ENCODE measurements at places on chromosomes 11 and 22.

- DNase-seq: peak; percentile 73
Observed at GRCh38 chr22:21876486-21877176, 9.2 kb upstream of the MAPK1 start.

GRCh38 chr11:111438168-111438567 lies 59.1 kb upstream of the POU2AF1 start:
- DNase-seq: no peak

DNA sequence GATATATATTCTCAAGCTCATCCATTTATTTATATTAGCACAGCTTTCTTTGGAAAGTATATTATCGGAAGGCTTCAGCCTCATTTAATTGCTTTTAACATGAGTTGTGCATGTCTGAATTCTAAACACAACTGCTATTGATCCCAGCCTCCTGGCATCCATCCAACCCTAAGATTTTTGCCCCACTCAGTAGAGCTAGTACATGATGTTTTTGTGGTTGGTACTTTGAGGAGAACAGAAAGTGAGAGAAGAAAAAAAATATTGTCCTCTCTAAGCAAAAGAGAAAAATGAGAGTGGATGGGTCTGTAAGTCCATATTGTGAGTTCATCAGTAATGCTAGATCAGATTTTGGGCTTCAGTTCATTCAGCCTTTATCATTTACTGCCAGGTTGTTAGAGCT lies 198.7 kb downstream of the DDX10 start:
- DNase-seq: no peak

- no peak for DNase-seq
Observed at GRCh38 chr11:134244593-134244992, 8.6 kb downstream of the THYN1 start.

GRCh38 chr11:24747275-24748251 lies 250.7 kb downstream of the LUZP2 start:
- no peak for DNase-seq

GRCh38 chr11:65478388-65479183 lies 20.3 kb upstream of the MALAT1 start:
- DNase-seq: peak; percentile 42

DNA sequence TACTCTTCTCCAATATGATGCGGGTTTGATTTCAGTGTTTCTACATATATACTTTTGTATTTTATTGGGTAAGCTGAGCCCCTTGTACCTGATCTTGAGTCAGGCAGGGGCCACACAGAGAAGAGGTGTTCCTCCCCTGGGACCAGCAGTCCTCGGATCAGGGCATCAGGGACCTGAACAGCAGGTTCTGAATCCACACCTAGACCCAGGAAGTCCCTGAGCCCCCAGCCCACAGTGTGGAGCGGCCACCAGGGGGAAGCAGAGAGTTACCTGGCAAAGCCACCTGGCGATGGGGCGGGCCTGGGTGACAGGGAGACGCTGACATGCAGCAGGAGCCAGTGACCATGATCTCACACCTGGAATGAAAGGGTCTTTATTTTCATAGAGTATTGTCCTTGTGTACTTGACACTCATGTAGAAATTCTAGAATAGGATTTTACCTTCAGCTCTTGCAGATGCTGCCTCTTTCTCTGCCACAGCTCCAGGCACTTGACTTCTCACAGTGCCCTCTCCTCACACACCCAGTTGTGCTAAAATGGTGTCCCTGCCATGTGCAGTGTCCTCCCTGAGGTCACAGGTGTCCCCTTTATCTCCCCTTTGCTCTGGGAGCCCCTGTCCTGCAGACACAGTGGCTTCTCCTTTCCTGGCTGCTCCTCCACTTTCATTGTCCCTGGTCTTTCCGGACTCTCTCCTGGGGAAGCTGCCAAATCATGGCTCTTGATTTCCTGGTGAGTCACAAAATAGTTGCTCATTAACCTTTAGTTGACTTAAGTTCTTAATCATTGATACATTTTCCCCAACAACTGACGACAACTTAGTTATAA lies 48.5 kb downstream of the GGTLC2 start:
- peak; percentile 18 for DNase-seq

DNA sequence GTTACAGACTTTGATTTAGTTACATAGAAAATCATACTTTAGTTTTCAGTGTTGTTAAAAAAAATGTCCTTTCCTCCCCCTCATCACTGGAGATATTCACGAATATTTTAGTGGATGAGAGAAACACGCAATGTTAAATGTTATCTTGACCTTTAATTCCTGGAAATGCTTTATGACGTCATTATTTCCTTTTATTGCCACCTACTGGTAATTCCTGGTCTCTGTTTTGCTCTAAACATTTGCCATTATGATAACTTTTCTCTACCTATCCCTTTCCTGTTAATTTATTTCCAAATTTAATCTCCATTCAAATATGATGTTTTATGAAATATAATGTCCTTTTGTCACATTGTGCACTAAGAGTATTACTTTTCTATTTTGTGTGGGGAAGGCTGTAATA lies 770.6 kb downstream of the FAM181B start:
- no peak for DNase-seq

DNA sequence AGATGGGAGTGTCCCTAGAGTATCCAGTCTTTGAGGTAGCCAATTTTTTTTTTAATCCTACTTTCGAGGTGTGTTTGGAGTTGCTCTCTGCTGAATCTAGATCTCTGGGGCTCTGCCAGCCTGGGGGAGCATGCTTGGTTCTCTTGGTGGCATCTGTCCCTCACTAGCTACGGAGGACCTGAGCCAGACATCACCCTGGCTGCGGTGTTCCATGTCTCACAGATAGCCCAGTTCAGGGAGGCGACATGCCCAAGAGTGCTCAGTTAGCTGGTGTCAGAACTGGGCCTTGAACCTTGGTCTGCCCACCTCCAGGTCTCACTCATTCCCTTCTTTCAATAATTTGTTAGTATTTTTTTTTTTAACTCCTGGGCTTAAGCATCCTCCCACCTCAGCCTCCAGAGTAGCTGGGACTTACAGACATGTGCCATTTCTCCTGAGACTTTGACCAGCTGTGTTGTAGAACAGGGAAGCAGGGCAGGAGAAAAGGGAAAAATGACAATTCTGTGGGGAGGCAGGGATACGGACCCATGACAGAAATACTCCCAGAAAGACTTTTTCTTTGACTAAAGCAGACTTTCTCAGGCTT lies 621 bp downstream of the HMOX1 start:
- no peak for DNase-seq

- peak; percentile 69 for DNase-seq
Observed at GRCh38 chr11:62602141-62603071, 741 bp upstream of the MTA2 start.

GRCh38 chr11:8209208-8209807 lies 40.5 kb upstream of the RIC3 start:
- no peak for DNase-seq

DNA sequence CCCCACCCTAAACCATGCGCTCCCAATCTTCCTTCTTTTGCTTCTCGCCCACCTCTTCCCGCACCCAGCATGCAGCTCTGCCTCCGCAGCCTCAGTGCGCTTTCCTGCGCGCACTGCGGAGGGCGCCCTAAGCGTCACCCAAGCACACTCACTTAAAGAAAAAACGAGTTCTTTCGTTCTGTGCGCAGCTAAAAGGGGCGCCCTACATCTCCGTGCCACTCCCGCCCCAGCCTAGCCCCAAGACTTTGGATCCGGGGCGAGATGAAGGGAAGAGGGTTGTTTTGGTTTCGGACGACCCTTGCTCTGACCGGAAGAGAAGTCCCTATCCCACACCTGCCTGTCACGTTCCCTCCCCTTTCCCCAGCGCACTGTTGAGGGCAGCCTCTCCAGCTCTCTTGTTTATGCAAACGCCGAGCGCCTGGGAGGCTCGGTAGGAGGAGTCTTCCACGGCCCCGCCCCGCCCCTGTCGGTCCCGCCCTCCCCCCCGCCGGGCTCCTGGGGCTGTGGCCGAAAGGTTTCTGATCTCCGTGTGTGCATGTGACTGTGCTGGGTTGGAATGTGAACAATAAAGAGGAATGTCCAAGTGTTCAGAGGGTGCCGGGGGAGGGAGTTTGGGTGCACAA lies 5.3 kb downstream of the VSIG2 start:
- peak; percentile 49 for DNase-seq

- peak; percentile 14 for DNase-seq
Observed at GRCh38 chr22:35434061-35434710, 34.2 kb downstream of the MCM5 start.

DNA sequence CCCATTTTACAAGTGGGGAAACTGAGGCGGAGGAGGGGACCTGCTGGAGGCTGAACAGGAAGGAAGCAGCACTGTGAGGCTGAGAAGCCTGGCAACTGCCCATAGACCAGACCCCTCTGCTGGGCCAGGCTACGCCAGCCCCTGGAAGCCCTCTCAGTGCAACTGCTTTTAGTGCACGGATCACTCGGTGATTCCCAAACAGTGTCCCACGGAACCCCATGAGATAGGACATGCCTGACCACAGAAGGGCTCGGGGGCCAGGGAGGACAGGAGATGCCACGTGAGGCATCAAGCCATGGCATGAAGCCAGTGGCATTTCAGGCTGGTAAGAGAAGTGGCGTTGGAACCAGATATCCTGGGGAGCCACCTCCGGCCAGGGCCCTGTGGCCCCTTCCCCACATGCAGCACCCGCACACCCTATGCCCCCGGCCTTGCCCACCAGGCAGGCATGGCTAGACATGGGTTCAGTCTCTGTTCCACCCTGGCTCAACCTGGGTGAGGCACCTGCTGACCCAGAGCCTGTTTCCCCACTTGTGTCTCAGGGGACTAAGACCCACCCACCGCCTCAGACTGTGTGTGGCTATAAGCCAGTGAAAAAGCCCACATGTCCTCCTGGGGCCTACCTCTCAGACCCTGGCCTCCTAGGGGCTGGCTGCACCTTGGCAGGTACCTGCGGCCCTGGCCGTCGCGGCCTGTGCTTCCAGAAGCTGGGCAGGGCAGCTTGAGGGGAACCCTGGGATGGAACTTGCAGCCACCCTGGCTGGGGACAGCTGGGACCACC lies 84.1 kb downstream of the WNT7B start:
- DNase-seq: no peak

- DNase-seq: peak; percentile 75
Observed at GRCh38 chr22:38824585-38824984, 19.2 kb downstream of the NPTXR start.

DNA sequence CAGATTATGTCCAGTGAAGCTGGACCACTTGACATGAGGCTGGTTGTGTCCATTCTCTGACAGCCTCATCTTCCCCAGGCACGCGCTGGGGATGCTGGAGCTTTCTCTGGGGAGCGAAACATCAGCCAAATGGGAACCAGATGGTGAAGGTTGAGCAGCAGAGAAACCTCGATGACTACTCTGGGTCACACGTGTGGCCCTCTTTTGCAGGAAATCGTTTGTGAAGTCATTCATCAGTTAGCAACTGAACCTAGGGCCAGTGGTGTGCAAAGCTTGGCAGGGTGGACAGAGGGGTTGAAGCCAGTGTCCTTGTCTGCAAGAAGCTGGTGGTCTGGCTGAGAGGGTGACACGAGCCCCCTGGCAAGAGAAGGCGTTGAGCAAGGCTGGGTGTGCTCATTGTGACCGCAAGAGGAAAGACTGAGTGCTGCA lies 109.8 kb downstream of the ZBTB16 start:
- peak; percentile 54 for DNase-seq

GRCh38 chr11:86047275-86047991 lies 21.5 kb downstream of the PICALM start:
- peak; percentile 58 for DNase-seq

- DNase-seq: no peak
Observed at GRCh38 chr11:133966921-133967598, 10.3 kb upstream of the IGSF9B start.

DNA sequence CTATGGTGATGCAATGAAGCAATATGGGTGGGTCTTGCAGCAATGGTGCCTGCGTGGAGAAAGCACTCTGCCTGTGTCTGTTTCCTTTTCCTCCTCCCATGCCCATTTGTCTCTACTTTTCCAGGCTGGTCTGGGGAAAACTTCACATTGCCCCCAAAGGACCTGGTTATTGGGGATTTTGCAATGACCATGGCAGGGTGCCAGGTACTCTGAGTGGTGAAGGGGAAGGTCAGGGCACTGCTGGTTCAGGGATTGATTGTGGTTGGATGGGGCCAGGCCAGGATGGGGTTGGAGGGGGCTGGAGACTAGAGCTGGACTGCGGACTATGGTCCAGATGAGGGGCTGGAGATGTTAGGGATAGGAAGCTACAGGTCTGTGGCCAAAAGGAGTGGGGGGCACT lies 92.1 kb downstream of the INSC start:
- DNase-seq: no peak

GRCh38 chr11:132839236-132839945 lies 692.9 kb downstream of the OPCML start:
- DNase-seq: no peak

DNA sequence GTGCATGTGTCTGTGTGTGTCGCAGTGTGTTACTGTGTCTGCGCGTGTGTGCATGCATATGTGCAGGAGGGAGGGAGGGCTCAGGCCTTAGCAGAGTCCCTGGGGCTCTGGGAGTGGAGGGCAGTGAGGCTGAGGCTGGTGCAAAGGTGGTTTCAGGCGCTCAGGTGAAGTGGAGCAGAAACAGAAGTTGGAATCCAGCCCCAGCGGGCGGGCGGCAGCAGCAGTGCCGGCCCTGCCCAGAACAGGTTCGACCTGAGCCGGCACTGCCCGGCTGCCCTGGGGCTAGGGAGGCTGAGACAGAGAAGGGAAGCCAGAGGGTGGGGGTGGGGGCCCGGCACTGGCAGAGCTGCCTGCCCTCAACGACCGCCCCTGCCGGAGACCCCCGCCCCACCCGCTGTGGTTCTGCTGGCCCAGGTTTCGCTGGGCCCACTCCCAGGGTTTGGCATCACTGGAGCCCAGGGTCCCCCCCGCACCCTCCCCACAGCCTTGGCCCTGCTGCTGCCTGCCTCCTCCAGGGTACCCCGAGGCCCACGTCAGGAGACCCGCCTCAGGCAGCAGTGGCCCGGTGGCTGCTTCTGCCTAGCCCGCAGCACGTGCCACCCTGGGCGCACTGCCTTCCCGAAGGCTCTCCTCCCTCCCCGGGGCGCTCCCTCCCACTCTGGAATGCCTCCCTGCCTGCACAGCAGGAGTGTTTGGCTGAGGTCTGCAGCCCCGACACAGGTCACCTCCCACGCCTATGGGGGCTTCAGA lies 13.3 kb downstream of the ASCL2 start:
- no peak for DNase-seq

- no peak for DNase-seq
Observed at GRCh38 chr22:27720860-27721259, 80.7 kb downstream of the MN1 start.

DNA sequence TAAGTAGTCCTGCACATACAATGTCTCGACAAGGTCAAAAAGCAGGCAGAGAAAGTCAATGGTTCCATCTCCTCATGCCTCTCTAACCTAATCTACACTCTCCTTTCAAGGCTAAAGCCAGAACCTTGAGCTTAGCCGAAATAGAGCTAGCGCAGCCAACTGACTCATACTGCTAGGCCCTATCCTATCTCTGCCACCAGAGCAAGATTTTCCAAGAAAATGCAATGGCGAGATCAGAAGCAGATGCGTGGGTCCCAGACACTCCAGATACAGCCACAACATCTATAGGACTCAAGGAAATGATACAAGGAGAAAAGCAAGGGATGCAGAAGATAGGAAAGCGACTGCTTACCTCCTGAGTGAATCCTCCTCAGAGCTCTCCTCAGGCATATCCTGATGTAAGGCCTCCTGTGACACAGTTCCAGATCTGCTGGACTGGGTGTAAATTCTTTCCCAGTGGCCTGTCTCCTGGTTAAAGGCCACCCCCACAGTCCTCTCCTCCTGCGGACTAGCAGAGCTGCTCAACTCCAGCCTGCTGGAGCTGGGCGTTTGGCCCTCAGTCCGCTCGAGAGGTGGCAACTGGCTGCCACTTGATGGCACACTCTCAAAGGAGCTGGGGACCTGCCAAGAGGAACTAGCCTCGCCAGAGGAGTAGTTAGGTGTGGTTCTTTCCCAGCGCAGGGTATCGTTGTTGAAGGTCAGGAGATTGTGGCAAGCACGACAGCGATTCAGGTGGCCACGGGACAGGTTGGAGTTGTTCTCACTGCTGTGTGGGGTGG lies 52.0 kb downstream of the AMBRA1 start:
- DNase-seq: no peak

GRCh38 chr22:43541462-43542407 lies 129.9 kb downstream of the MPPED1 start:
- no peak for DNase-seq
